ENCODE measurements at places on chromosomes 5 and 9. TPM values are rescaled to one million over a fixed set of nuclear protein-coding genes. Genes with fewer than 3 reads are reported as not detected.

DNA sequence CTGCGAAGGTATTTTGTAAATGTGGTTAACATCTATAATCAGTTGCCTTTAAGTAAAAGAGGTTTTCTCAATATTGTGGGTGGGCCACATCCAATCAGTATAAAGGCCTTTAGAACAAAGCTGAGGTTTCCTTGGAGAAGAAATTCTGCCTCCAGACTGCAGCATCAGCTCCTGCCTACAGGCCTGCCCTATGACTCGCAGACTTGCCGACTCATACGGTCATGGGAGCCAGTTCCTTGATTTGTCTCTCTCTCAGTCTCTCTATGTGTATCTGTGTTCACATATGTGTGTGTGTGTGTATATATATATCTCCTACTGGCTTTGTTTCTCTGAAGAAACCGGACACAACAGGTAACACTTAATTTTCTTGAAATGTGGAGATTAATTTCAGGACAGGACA lies 45.3 kb downstream of the SLC36A1 start:
- peak; percentile 40 for DNase-seq

DNA sequence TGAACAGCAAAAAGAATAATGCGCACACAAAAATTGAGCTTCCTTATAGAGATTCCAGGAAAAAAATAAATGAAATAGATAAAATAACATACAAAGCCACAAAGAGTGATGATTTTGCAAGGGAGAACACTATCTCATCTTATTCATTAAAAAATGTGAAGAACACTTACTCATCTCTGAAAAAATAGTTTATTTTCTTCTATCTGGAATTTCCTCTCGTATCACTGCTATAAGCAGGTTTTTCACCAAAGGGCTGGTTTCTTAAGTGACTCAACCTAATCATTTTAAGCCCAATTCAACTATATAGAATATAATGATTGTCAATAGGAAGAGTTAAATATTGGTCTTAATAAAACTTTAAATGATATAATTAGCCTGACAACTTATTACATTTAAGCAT lies 504.9 kb downstream of the NR2F1-AS1 start:
- DNase-seq: no peak

GRCh38 chr5:139662617-139663016 lies 14.5 kb downstream of the CXXC5 start:
- no peak for DNase-seq

The ANKRD34B gene
- not detected for total RNA-seq

DNA sequence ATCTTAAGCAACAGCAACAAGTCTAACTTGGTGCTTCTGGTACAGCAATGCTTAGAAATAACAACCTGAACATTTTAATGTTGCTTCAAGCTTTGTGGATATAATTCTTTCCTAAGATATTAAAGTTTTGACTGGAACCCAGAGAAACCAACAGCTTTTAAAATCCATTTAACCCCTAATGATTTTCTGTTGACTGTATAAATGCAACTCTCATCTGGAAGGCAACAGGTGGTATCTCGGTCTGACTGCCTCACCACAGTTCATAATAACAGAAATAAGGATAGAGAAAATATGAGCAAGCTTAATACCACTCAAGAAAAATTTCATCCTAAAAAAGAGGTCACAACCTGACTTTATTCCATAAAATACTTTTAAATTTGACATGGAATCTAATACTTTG lies 116.9 kb downstream of the HOMER1 start:
- no peak for DNase-seq

The OR1J2 gene
- total RNA-seq: not detected

The SPATA31C1 gene
- total RNA-seq: not detected

DNA sequence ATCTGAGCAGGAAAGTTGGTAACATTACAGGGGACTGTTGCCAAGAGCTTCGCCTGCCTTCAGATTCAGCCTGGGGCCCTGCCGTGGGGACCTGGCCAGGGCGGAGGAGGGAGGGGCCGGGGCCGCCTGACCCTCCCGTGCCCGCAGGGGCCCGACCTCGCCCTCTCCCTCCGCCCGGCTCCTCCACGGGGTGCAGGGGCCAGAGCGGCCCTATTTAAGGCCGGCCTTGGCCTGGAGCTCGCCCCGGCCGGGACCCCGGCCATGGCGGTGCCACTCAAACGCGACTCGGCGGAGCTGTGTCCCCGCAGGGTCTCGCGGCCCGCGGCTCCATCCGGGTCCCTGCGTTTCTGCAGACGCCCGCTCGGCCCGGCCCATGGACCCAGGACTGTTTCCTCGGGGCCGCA lies 757 bp downstream of the TMEM250 start:
- no peak for DNase-seq

GRCh38 chr5:59416451-59416850 lies 477.1 kb downstream of the PDE4D start:
- no peak for DNase-seq

The ADAMTS13 gene
- total RNA-seq: 2.4 TPM

The STK32A gene
- total RNA-seq: not detected

DNA sequence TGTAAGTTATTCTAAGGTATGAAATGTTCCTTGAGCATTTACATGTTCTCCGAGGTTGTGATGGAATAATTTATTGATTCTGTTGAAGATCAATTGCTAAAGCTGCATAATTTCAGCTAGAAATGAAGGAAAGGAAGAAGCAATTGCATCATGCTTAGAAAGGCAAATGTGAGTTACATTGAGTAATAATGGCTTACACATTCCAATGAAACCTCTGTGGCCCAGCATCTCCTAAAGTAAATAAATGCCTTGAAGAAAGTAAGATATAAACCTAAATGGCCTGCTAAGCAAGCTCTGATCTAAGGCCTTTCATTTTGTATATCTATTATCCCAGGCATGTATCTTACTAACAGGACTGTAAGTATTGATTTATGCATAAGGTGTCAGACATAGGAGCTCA lies 677.3 kb upstream of the RGMB start:
- DNase-seq: no peak

- no peak for DNase-seq
These were observed 138.5 kb upstream of the TAF11L2 start for GRCh38 chr5:17359451-17360011.

- DNase-seq: peak; percentile 31
These were observed 61.0 kb downstream of the ARL15 start for GRCh38 chr5:54249210-54250028.

- DNase-seq: no peak
These were observed 384.2 kb upstream of the CDH10 start for GRCh38 chr5:25029004-25029403.

DNA sequence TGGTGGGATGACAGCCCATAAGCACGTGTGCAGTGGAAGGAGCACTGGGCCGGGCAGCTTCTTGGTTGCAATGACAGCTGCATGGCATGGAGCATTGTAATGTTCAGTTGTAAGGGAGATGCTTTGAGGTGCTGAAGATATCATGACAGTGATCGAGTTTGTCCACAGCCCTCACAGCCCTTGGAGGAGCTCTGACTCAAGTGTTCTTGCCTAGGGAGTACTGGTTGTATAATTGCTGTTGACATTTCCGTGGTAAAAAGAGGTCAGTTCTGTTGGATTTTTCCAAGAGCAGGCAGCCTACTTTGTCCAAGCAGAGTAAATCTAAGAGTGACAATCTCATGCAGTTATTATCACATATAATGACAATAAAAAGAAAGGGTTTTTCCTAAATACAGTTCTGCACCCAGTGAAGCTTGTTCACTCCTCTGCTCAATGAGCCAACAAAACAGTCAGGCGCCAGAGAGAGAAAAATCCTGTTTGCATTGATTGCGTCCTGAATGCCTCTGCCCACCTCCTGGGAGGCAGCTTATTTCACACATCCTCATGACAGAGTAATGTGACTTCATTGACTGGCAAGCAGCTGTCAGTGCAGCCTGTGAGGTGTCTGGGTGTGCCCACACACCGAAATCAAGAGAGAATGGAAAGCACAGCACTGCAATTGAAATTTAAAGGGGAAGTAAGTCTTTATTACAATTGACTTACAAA lies 248.0 kb downstream of the NTRK2 start:
- DNase-seq: no peak

DNA sequence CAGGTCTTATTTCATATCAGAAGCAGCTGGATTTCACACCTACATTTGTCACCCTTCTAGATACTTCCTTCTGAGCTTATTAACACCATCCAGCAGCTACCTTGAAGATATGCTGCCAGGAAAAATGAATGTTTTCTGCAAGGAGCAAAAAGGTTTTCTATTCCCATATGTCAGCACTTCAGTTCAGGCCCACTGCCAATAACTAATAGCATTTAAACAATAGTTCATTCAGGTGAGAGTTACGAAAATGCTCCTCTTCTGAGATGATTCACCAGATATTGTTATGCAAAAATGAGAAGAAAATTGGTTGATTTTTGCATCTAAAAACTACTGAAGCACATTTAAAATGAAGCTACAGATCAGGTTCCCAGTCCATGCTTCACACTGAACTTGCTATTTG lies 56.4 kb upstream of the ISL1 start:
- DNase-seq: no peak

- DNase-seq: no peak
These were observed 107.1 kb upstream of the LMX1B start for GRCh38 chr9:126506361-126507317.

The ALDH1A1 gene
- total RNA-seq: not detected

DNA sequence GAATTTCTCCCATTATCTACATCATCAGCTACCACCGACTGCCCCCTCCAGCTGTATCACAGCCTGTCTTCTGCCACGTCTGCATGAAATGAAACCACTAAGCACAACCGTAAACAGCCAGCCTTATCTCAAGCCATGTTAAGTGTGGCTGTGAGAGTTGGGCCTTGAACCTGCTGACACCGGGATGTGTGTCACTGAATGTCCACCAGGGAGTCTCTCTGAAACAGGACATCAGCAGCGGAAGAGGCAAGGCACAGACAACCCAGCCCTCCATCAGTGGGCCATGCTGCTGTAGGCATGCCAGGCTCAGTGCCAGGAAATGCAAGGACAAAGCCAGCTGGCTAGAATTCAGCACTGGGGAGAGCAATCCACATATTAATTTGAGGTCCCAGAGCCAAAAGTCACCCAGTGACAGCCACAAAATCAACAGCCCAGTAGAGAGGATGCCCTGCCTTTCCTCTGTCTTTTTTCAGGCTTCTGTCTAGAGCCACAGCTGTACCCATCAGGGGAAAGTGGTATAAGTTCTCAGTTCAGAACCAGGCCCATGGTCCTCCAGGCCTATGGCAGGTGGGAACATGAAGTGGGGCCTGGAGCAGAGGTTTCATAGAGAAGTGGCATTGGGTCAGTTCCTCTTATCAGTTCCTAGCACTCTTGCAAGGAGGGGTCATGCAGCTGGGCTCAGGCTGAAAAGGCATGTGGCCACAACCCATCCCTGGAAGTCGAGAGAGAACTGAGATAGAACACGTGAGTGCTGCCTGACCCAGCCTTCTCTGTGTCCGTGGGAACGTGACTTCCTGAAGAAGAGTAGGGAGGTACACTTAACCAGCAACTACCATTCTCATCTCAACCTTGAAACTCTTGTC lies 199.4 kb downstream of the ESM1 start:
- DNase-seq: no peak

DNA sequence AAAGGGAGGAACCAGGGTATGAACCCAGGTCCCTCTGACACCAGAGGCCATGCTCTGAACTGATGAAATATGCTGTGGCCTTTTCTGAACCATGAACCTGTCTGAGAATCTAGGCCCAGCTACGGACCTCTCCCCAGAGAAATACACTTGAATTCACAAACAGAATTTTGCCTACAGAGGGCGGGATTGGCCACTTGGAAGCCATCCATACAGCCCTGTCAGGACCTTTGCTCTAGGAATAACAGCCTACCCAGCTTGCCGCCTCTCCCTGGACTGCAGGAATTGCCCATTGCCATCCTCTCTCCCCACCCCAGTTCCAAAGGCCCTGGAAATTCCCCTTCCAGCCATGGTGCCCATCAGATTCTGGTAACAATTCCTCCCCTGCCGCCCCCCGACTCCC lies 26.6 kb downstream of the MORN5 start:
- no peak for DNase-seq

The NPR3 gene
- total RNA-seq: 0.15 TPM

DNA sequence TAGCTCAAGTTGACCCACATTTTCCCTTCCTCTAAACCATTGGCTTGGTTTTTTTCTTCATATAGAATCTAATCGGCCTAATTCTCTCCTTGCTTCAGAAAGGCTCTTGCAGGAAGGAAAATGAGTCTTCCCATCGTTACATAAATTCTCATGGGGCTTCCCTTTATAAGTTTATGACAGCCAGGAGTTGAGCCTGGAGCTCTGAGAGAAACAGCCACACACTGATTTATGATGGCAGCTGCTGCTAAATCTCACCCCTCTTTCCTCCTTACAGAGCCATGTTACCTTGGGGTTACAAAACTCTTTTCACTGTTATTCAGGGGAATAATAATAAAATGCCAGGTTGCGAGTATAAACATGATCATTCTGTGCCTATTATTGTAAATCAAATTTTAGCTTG lies 5.2 kb upstream of the RNF14 start:
- no peak for DNase-seq

The GLRA1 gene
- total RNA-seq: not detected

DNA sequence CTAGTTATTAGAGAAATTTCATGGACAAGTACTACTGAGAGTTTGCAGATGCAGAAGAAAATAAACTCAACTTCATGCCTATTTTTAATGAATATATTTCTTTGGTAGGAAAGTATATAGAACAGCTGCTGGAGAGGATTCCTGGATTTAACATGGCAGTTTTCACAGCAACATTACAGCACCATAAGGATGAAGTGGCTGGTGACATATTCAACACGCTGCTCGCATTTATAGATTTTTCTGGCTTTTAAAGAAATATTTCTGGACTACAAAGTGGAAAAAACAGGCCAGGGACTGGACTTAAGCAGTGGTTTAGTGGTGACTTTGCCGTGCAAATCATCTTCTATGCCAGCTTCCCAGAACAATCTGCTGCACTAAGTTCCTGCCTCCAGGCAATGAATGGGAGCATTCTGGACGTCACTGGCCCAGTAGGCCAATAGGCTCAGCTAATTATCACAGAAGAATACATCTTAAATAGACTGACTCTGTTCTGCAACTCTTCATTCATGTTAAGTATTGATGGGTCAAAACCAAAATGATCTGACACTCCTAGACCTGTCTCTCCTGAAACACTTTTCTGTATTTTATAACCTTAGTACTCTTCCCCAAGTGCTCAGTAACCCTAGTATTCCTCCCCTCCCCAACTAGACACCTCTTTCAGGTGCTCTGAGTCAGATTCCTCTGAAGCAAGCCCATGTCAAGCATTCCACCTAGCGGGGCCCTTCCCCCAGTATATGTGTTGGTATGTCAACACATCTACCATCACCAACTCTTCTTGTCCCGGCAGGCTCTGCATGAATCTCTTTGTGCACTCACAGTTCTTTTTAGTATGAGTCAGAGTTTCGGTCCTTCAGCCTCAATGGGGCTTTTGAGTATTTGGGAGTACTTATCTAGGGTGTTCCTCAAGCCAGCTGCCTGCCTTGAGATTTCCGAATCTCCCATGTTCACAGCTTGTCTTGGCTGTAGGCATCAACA lies 625.5 kb downstream of the CHSY3 start:
- DNase-seq: no peak

DNA sequence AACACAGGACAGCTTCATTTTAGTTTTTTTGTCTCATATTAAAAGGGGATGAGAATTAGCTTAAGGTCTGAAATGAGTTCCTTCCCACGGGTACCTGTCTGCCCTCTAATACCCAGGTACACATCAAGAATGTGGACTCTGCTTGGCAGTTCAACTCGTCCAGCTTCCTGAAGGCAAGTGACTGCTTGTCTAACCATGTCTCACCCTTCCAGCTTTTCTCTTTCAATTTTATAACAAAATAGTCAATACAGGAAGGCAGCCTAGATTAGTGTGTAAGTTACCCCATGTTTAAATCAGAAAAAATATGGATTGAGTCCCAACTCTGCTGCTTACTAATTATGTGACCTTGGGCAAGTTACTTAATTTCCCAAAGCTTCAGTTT lies 50.5 kb upstream of the C5orf46 start:
- DNase-seq: no peak

The IL31RA gene
- 0.21 TPM for total RNA-seq
